ENCODE measurements at places on chromosomes 13 and 19. TPM values are rescaled to one million over a fixed set of nuclear protein-coding genes. Genes with fewer than 3 reads are reported as not detected.

DNA sequence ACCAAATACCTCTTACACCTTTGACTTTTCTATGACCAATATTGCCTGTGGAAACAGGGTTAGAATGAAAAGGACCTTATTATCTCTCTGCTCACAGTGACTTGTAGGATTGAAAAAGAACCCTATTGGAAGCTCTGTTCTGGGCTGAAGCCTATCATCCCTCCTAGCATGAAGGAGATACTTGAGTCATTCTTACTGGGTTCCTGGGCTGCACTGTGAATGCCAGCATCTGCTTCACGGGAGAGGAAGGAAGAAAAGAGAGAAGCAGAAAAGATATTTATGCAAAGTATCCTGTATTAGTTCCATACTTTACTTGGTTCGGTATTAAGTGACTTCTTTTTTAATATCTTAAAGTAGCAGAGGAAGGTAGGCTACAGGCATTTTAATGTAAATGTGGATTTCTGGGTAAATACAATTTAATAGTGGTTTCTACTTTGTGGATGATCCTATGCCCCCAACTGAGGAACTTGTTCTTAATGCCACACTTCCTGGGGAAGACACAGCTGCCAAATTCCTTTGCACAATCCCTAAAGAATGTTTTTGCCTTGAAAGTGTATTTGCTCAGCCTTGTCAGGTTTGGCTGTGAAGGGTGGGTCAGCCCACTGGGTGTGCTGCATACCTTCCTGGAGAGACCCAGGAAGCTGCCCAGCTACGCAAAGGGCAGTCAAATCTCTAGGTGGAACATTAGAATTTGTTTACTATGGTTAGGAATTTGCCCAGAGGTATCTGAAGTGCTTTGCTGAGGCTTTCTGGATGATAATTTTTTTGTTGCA is 13.7 kb upstream of the SCEL start:
- DNase-seq: peak; percentile 77
- H3K27ac ChIP-seq: peak overlapping the region; percentile 70
- no peaks in the 10 kb centered on the region for H3K27me3 ChIP-seq
- H3K4me3 ChIP-seq: no peak overlapping the region
- no peaks in the 10 kb centered on the region for H3K36me3 ChIP-seq

DNA sequence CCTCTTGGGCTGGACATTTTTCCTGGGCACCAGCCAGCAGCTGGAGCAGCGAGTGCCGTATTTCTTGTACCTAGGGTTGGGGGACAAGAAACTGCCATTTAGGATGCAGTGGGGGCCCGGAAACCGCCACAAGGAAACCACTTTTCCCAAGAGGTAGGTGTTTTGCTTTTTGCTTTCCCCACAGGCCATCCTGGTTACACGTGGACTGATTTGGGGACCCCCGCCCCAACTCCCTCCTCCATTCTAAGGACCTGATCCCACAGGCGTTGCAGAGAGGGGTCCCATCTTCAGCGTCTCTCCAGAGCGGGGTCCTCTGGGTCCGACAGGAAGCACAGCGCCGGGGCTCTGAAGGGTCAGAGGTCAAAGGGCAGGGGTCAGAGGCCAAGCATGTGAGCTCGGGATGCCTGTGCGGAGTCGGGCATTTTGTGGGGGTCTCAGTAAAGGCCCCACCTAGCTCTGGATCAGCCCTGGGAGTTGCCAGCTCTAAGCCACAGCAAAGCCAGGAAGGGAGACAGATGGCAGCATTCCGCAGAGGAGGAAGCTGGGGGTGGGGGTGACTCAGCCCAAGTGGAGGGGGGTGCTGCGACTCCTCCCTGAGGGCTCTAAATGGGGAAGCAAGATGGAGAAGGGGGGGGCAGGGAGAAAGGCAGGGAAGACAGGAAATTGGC is 4.3 kb downstream of the ZGLP1 start:
- no peaks in the 10 kb centered on the region for H3K27me3 ChIP-seq
- DNase-seq: peak; percentile 68
- H3K36me3 ChIP-seq: peaks cover 7% of the 10 kb centered on the region
- H3K4me1 ChIP-seq: no peaks in the 10 kb centered on the region
- no peak overlapping the region for H3K4me3 ChIP-seq

DNA sequence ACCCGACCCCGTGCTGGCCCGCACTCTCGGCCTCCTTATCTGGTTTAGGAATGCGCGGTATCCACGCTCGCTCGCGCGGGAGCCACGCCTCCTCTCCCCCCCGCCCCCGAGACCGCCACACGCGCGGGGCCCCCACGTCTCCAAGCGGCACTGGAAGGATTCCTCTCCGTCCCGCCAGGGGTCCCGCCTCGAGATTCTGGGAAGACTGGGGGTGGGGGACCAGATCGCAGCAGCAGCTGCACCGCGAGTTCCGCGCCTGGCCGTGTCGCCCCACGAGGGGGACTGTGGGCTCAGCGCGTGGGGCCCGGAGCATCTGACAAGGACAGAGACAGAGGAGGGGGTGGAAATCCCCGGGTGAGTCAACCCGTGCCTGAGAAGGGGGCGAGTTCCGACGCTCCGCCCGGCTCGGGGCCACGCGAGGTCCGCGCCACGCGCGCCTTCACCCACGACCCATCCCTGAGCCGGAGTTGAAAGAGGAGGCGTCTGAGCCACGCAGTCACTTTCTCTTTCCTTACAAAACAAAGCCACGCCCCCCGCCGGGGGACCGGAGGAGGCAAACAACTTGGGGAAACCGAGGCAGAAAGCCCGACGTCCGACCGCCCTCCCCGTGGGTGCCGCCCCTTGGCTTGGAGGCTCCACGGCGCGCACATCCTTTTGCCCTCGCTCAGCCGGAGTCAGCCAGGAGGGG is 814 bp downstream of the S1PR2 start:
- no peaks in the 10 kb centered on the region for H3K27me3 ChIP-seq
- H3K36me3 ChIP-seq: no peaks in the 10 kb centered on the region
- peak overlapping the region; percentile 95 for H3K27ac ChIP-seq
- DNase-seq: peak; percentile 61

DNA sequence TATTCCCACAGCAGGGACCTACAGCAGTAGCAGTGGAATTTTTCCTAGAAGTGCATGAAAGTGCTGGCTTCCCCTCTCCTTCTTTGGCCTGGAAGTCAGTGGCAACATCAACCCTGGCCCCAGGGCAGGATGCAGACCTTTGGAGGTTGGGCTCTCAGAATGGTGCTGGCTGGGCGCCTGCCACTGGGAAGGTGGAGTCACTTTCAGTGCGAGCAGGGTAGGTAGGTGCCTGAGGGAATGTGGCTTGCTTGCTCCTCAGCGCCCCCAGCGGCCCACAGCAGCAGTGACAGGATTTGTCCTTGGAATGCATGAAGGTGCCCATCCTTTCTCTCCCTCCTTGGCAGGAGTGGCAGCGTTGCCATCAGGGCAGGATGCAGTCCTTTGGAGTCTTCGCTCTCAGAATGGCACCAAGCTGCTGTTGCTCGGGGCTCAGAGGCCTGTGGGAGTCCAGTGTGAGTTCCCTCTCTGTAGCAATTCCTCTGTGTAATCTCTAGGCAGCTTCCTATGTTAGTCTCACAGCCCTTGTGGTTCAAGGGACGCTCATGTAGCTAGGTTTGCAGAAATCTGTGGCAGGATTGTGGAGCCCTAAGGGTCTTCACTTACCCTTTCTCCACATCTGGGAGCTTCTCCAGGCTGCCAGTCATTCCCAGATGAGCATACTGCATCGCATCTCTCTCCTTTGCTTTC is 354.4 kb upstream of the DACH1 start:
- DNase-seq: peak; percentile 44
- H3K4me3 ChIP-seq: no peak overlapping the region
- H3K4me1 ChIP-seq: no peaks in the 10 kb centered on the region

GRCh38 chr19:23509686-23510450 is 114.6 kb upstream of the ZNF91 start:
- no peak overlapping the region for H3K27ac ChIP-seq
- H3K4me1 ChIP-seq: no peaks in the 10 kb centered on the region
- no peak for DNase-seq
- no peaks in the 10 kb centered on the region for H3K27me3 ChIP-seq
- H3K36me3 ChIP-seq: no peaks in the 10 kb centered on the region
- no peak overlapping the region for H3K4me3 ChIP-seq

DNA sequence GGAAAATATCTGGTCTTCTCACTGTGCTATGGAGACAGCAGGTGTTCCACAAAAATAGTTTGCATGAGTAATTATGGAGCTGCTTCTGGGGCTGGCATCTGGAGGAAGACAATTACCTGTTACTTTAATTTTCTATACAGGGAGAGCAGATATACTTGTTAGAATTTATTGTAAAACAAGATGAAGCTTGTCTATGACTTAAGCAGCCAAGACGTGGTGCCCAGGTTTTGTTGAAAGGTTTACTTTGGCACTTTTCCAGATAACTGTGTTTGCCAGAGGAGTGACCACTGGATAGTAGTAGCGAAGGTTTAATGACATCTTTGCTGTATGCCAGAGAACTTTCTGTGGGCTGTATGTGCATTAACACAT is 134.5 kb upstream of the KL start:
- no peak for DNase-seq
- no peak overlapping the region for H3K27ac ChIP-seq
- H3K4me1 ChIP-seq: no peaks in the 10 kb centered on the region
- H3K36me3 ChIP-seq: no peaks in the 10 kb centered on the region

- no peak for DNase-seq
- H3K27me3 ChIP-seq: no peaks in the 10 kb centered on the region
- H3K4me3 ChIP-seq: no peak overlapping the region
- H3K4me1 ChIP-seq: no peaks in the 10 kb centered on the region
- H3K27ac ChIP-seq: no peak overlapping the region
- no peaks in the 10 kb centered on the region for H3K36me3 ChIP-seq
Measured at GRCh38 chr13:46109451-46109850, 4.6 kb upstream of the CPB2 start.

DNA sequence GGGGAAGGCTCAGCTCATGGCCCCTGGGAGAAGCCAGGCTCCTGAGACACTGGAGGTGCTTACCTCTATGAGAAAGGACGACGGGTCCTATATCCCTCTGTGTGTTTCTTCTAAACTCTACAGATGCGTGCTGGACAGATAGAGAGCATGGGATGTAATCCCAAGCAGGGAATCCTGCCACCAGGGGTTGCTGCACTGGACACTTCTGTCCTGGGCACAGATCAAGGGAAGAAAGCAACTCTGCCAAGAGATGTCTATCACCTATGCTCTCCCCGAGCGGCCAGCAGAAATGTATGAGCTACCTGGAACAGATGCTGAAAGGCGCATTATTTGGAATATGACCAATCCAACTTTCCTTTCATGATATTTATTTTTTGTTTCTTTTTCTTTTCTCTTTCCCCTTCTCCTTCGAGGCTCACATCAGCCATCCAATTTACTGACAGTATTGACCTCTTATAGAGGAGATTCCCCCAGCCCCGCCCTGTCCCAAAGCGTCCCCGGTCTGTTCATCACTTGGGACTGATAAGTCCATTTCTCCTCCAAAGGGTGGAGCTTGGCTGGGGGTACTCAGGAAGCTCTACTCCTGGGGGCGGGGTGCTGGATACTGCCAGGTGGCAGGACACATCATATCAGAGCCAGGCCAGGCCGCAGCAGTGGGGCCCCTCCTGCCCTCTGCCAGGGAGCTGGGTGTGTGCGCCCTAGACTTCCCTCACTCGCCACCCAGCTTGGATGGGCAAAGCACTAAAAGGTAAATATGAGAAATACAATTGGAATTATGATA is 34.2 kb downstream of the TSHZ3 start:
- no peak for DNase-seq
- H3K36me3 ChIP-seq: no peaks in the 10 kb centered on the region
- no peak overlapping the region for H3K27ac ChIP-seq
- H3K27me3 ChIP-seq: peaks cover 12% of the 10 kb centered on the region
- peaks cover 24% of the 10 kb centered on the region for H3K4me1 ChIP-seq

- no peak for DNase-seq
- no peak overlapping the region for H3K27ac ChIP-seq
- H3K27me3 ChIP-seq: no peaks in the 10 kb centered on the region
- H3K36me3 ChIP-seq: no peaks in the 10 kb centered on the region
- H3K4me1 ChIP-seq: no peaks in the 10 kb centered on the region
Measured at GRCh38 chr19:4891066-4891465, 11.6 kb downstream of the ARRDC5 start.

- H3K36me3 ChIP-seq: no peaks in the 10 kb centered on the region
- peaks cover 6% of the 10 kb centered on the region for H3K4me1 ChIP-seq
- no peak overlapping the region for H3K27ac ChIP-seq
- H3K27me3 ChIP-seq: peaks cover 67% of the 10 kb centered on the region
Measured at GRCh38 chr19:19259741-19260140, 13.4 kb downstream of the TM6SF2 start.

GRCh38 chr13:56563663-56564062 is 577.1 kb upstream of the PRR20A start:
- no peak for DNase-seq
- H3K4me3 ChIP-seq: no peak overlapping the region
- H3K27ac ChIP-seq: no peak overlapping the region
- no peaks in the 10 kb centered on the region for H3K27me3 ChIP-seq

GRCh38 chr19:38036707-38037611 is 130.0 kb downstream of the SIPA1L3 start:
- no peak overlapping the region for H3K27ac ChIP-seq
- H3K4me3 ChIP-seq: no peak overlapping the region
- no peak for DNase-seq

The CEACAM20 gene
- 0.30 TPM for total RNA-seq

The ZNF667 gene
- 1.4 TPM for total RNA-seq

DNA sequence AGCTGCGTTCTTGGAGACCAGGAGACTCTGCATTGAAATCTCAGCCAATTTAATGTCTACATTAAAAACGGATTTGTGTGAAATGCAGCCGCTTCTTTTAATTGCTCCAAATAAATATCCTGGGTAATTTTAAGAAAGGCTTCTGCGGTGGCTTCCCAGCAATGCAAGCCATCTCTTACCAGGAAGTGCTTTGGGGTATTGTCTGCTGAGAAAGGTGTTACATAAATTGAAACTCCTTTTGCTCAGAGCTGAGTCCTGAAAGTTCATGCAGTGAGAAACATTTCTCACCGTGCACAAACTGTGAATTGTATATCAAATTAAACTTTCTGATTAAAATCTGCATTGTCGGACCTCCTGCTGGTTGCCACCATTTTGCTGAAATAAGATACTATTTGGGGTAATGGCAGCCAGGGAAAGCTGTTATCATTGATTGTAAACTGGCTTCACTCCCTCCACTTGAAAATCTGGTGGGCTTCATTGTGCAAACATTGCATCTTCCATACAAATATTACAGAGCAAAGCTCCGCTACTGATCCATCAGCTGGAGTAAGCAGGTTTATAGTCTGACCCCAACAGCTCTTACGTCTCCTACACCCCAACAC is 59.5 kb downstream of the ZIC5 start:
- no peaks in the 10 kb centered on the region for H3K36me3 ChIP-seq
- H3K27ac ChIP-seq: no peak overlapping the region
- H3K4me3 ChIP-seq: no peak overlapping the region
- no peak for DNase-seq
- no peaks in the 10 kb centered on the region for H3K4me1 ChIP-seq
- H3K27me3 ChIP-seq: peaks cover 17% of the 10 kb centered on the region

The CRB3 gene
- total RNA-seq: 36.3 TPM

The RXFP2 gene
- not detected for total RNA-seq

The RETN gene
- total RNA-seq: 21.1 TPM

GRCh38 chr19:47230921-47231214 is at the start of gene BBC3:
TSS of gene BBC3 (minus strand) at chr19:47231199. CDS start at chr19:47228431, 2,768 bp downstream.
- no peaks in the 10 kb centered on the region for H3K36me3 ChIP-seq
- peaks cover 41% of the 10 kb centered on the region for H3K4me1 ChIP-seq
- peak within 1 kb of the TSS; percentile 91 for H3K4me3 ChIP-seq
- no peaks in the 10 kb centered on the region for H3K27me3 ChIP-seq
- peak within 1 kb of the TSS; percentile 89 for H3K27ac ChIP-seq
- no peak for DNase-seq

Measured in lower lobe of right lung (tissue), 2 donors.